ENCODE measurements at places on chromosomes 2 and 18.

DNA sequence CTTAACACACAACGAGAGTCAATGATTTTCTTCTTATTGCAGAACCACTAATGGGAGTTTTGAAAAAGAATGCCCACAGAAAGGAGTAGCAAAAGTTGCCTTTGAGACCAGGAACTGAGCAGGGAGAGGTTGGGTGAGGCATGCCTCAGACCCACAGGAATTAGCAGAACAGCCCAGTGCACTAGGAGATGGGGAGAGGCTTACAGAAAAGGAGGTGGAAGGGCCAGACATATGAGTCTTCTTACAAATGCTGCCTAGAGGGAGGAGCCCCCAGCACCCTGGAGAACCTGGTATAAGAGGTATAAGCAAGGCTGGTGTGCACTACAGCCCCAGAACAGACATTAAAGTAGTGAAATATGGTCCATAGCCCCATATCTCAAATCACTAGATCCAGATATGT lies 162.0 kb downstream of the DTNA start:
- DNase-seq, result no peak

GRCh38 chr18:72762515-72763122 lies 105.2 kb downstream of the NETO1 start:
- no peak for DNase-seq

GRCh38 chr18:60090170-60090569 lies 190.4 kb downstream of the PMAIP1 start:
- DNase-seq, result no peak

DNA sequence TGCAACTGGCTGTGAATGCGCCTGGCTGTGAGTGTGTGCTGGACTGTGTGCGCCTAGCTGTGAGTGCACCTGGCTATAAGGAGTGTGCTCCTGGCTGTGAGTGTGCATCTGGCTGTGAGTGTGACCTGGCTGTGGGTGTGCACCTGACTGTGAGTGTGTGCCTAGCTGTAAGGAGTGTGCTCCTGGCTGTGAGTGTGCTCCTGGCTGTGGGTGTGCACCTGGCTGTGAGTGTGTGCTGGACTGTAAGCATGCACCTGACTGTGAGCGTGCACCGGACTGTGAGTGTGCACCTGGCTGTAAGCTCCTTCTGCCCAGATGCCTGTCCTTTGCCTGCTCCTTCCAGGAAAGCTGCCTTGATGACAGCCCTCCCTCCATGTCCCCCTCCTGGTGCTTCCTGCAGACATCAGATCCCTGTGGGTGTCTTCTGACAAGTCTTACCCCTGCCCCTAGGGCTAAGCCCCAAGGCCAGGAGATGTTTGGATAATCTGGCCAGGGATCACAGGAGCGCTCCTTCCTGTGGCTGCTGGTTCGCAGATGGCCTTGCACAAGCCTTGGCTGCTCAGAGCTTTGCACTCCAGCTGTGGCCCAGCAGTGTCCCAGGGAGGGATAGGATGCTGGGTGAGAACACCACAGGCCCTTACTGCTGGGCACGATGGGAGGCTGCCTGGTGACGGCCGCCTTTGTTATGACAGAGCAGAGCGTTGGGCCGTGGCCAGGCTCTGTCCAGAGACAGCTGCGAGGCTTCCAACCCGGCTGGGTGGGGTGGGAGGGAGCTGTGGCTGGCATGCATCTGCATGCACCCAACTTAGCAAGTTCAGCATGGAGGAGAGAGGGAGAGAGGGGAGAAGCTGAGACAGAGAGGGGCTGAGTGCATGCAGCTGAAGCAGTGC lies 89.9 kb downstream of the GLI2 start:
- DNase-seq, result no peak

GRCh38 chr2:45180033-45180746 lies 170.9 kb upstream of the SIX2 start:
- DNase-seq, result no peak

GRCh38 chr2:193584522-193584938 lies 1389.8 kb upstream of the TMEFF2 start:
- no peak for DNase-seq

DNA sequence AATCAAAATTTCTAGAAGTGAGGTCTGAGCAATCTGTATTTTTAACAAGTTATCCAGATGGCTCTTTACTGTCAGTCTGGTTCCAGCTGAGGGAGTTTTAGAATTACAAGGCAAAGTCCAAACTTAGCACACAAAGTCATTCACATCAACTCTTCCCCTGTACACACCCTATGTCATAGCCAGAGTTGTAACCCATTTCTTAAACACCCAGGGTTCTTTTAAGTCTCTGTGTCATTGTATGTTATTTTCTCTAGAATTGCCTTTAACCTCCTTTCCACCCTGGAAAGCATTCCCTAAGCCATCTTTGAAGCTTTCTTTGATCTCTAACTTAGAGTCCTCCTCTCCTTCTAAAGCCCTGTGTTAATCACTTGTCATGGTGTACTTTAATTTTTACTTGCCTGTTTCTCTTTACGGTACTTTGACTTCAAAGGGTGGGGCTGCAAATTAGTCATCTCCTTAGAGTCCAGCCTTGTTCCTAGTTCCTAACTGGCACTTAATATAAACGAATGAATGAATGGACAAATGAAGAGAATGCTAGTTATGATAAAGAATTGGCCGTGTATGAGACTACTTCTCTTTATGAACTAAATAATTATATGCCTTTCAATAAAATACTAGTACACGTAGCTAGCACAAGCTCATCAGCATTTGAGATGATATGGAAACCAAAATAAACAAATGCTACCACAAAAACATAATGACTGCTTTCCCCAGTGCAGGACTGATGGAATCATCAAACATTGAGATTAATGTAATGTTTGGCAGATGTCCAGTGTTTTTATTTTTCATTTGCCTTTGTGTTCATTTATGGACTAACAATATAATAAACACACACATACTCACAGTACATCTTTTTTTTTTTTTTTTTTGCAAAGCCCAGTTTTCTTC lies 11.9 kb upstream of the ACTR3 start:
- DNase-seq, result no peak

DNA sequence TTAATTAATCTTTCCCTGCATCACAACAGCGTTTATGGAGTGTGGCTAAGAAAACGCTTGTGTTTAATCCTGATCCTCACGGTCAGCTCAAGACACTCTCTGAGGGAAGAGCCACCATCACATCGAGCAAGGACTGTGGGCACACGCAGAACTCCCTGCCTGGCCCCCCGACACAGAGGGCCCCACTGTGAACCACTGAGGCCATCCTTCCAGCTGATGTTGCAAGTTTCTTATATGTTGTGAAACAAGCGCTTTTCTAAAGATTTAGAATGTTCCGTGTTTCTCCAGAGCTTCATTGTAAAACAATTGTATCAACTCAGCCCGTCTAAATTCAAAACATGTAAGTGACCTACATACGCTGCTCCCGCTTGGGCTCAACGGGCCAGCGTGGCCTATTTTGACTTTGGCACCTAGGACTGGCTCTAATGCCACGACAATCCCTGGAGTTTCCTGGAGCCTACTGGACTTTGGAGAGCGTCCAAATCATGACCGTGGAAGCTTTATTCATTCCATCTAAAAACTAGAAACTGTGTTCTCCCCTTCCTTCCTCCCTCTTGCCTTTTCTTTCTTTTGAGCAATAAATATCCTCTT lies 34.9 kb downstream of the SERPINE2 start:
- no peak for DNase-seq

- DNase-seq, result no peak
Observed at GRCh38 chr18:44626807-44627206, 53.9 kb upstream of the SETBP1 start.

- no peak for DNase-seq
Observed at GRCh38 chr2:128273469-128274081, 45.1 kb downstream of the HS6ST1 start.

DNA sequence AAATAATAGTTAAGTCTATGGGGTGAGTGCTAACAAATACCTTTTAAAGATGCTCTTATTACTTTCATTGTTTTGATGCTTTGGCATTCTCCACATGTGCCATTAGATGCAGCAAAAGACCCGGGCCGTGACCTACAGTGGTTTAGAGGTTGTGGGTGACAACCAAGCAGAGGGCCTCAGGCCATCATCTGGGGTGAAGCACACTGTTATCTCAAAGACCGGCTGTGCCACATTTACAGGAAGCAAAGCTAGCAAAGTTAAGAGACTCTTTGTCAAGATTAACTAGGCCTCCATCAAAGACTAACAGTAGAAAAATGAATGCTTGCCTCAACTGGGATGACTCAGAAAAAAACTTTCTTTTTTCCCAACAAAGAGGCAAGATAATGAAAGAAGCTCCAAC lies 695.3 kb downstream of the SATB2 start:
- DNase-seq, result no peak

GRCh38 chr2:240997141-240997855 lies 1.1 kb upstream of the SNED1 start:
- DNase-seq, result no peak

DNA sequence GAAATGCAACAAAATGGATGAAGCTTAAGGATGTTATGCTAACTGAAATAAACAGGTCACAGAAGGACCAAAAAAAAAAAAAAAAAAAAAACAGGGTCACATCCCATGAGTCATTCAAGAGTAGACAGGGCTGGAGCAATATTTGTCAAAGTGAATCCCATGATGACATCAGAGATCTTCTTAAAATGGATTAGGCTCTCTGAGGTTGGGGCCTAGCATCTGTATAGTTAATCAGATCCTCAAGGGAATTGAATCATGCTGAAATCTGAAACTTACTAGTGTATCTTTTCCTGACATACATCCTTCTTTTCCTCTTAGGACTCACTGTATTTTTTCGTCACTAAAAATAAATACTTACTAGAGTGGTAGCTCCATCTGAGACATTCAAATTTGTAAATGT lies 380.6 kb upstream of the NXPH2 start:
- DNase-seq, result no peak

- no peak for DNase-seq
Observed at GRCh38 chr2:161178756-161179155, 18.5 kb downstream of the TANK start.

GRCh38 chr2:127641846-127642507 lies 4.0 kb upstream of the GPR17 start:
- peak; percentile 43 for DNase-seq

DNA sequence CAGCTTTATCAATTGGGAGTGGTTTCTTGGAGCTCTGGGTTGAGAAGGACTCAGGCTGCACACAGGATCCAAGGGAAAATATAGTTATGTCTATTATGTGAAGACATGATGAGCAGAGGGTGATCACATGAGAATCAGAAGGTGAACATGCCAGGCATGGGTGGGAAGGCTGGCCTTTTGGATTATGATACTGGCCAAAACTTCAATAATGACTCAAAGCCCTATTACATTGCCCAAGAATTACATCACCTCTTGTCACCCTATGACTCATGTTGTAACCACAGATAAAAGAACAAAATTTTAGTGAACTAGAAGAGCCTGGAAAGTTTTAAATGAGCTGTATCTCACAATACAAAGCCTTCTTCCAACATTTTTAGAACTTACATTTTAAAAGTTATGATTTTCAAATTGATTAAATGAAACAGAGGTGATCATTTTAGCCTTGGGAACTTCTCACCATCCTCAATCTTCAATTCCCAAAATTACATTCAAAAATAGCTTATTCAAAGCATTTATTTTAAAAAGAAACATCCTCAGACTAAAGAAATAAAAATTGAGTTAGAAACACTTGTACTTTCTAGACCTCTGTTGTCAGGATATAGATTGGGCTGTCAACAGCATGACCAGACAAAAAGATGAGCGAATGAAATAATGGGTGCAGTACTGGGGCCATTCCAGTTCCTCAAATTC lies 428.3 kb downstream of the MBD2 start:
- DNase-seq, result no peak

DNA sequence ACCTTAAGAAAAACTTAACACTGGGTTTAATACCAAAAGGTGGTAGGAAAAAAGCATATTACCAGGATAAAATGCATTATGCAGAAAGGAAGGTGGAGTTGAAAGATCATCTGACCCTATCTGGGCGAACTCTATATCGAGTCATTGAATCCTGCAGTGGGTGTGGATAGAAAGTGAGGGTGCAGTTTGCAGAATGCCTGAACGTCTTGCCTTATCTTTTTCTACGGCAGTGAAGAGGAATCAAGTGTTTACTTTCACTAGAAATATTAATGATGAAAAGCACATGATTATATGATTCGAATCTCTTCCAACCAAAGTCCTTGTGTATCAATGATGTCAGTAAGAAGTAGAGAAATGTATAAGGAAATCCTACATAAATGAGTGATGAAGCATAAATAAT lies 4.3 kb upstream of the CAVIN2 start:
- no peak for DNase-seq

DNA sequence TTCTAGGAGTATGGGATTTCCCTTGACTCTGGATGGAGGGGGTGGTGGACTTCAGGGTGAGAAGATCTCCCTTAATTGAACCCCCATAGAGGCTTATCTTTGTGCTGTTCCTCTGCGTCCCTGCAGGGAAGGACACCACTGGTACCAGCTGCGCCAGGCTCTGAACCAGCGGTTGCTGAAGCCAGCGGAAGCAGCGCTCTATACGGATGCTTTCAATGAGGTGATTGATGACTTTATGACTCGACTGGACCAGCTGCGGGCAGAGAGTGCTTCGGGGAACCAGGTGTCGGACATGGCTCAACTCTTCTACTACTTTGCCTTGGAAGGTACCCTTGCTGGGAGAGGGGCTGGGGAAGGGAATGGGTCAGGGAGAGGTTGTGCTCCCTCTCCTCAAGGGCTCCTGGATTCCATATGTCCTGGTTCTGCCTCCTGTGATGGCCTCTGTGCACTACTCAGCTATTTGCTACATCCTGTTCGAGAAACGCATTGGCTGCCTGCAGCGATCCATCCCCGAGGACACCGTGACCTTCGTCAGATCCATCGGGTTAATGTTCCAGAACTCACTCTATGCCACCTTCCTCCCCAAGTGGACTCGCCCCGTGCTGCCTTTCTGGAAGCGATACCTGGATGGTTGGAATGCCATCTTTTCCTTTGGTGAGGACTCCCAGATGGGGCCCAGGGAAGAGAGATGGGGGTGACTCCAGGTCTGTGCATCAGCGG lies 19.3 kb downstream of the PRKAG3 start:
- DNase-seq, result no peak

DNA sequence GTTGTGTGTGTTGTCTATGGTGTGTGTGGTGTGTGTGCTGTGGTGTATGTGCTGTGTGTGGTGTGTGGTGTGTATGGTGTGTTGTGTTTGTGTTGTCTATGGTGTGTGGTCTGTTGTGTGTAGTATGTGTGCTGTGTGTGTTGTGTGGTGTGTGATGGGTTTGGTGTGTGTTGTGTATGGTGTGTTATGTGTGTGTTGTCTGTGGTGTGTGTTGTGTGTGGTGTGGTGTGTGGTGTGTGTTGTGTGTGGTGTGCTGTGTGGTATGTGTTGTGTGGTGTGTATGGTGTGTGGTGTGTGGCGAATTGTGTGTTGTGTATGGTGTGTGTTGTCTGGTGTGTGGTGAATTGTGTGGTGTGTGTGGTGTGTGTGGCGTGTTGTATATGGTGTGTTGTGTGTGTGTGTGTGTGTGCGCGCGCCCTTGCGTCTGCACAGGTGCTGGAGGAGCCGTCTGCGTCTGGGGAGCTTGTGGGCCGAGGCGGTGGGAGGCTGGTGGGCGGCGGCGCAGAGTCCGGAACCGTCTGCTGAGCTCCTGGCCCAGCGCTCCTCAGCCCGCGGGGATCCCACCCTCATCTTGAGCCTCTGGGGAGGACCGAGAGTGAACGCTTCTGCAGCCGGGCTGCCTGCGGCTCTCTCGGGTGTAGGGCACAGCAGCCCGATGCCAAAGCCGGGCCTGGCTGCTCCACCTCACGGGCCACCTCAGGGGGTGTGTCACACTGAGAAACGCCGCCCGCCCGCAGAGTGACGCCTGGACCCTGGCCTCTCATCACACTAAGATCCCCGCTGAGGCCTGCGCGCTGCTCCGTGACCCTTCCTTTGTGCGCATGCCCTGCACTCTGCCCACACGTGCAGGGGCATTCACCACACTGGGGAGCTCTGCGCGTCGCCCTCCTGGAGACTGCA lies 8.8 kb upstream of the ADI1 start:
- DNase-seq, result no peak

- DNase-seq, result peak; percentile 36
Observed at GRCh38 chr2:203811491-203812221, 55.9 kb upstream of the CTLA4 start.
